ENCODE measurements at places on chromosomes 7 and 10.

GRCh38 chr7:11950281-11950680 is 118.3 kb upstream of the THSD7A start:
- no peak for DNase-seq

DNA sequence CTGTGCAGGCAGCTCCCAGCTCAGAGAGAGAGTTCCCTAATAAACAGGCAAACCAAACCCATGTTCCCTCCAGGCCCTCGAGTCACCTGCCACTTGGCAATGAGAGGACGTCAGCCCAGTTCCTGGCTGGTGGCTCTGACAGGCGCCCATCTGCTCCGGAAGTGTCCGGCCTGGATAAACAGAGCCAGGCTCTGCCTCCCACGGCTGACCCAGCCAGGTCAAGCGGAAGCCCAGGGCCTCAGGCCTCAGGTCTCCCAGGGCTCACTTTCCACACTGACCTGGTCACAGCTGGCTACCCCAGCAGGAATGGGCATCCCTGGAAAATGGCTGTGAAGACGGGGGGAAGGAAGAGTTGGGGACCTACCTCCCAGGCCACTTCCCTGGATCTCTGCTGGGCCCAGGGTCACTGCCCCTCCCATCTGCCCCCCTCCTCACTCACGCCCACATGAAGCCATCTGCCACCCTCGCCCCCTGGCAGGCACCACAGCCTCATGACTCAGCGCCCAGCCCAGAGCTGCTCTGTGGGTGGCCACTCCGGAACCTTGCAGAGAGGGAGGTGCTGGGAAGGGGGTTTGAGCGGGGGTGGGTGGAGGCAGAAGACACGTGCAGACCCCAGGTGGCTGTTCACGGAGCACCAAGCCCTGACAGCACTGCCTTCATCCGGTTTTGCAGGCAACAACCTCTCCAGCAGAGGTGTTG is 37.4 kb upstream of the DUSP5 start:
- no peak for DNase-seq

- no peak for DNase-seq
Observed at GRCh38 chr10:79159141-79159651, 90.4 kb downstream of the ZMIZ1 start.

DNA sequence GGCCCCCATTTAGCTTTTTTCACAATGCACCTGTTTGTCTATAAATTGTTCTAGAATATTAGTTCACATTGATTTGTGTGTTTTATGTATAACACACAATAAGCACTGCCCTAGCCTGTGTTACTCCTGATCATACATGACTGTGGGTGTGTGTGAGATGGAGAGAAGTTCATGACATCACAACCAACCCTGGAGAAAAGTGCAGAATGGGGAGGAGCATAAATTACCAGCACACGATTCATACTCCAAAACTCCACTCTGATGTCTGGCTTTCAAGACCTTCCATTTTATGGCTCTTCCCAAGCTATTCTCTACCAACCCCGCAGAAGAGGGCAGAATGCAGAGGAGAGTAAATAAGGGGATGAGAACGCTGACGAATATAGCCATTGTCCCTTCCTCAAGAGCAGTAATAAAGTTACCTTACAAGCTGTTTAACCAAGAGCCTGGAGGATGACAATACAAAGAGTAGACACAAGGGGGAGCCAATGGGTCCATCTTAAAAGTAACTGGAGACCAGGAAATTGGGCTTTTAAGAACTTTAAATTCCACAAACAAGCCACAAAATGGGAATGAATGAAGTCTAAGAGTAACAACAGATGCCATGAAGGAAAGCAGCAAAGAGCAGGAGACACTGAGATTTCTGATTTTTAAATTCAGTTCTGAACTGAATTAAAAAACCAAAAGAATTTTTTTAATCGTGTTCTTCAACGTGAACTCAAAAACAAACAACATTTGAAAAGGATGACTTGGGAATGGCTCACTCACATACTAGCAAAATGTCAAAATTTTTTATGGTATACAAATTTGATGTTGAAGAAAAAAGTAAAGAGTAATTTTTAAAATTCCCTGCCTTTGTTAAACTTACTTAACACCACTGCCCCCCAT is 159.6 kb downstream of the PARD3 start:
- peak; percentile 50 for DNase-seq

DNA sequence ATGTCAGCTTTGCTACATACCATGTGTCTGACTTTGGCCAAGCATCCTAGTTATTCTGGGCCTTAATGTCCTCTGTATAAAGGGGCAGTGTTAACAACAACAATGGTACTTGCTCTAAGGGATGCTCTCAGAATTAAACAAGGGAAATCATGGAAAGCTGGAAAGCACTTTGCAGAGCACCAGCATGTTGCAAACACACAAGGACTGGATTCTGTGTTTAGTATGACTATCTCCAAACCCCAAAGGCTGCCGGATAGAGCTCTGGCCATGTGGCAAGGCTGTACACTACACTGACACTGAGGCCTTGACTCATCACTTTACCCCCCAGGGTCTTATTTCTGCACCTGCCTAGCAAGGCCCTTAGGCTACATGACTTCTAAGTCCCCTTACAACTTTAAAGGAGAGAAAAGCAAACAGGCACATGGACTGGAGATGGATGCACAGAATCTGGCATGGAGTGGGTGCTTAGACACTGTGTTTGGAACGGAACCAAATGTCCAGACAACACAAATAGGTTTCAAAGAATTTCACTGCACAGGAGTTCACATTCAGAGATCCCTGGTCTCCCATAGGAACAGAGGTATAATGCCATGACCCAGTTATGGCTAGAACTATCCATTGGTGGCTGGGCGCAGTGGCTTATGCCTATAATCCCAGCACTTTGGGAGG is 74.6 kb downstream of the FAM13C start:
- no peak for DNase-seq

DNA sequence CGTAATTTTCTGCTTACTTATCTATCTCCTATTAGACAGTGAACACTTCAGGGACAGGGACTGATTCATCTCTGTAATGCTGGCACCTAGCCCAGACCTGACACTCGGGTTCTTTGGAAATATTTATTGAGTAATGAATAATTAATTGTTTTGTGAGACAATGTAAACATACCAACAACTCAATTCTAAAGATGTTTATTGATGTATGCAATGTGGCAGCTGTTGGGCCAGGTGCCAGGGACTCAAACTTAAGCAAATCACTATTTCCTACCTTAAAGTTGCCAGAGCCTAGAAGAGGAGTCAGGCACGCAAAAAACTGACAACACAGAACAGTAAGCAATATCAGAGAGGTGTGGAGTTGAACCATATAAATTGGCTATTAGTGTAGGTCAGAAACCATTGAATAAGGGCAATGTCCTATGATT is 63.6 kb upstream of the BMPER start:
- DNase-seq = no peak

- DNase-seq = no peak
Observed at GRCh38 chr7:131843898-131844331, 287.5 kb upstream of the PODXL start.

GRCh38 chr7:50651271-50651989 is 86.2 kb upstream of the DDC start:
- no peak for DNase-seq
